ENCODE measurements at places on chromosomes 13 and 19.

GRCh38 chr13:108575430-108575829, 54.0 kb upstream of the MYO16 start:
- DNase-seq, result no peak

GRCh38 chr13:113804703-113805430, 45.8 kb downstream of the TMEM255B start:
- DNase-seq, result no peak

GRCh38 chr13:20497006-20497775, 28.5 kb downstream of the CRYL1 start:
- DNase-seq, result no peak

- DNase-seq, result no peak
These were observed 63.8 kb downstream of the SCEL start for GRCh38 chr13:77599351-77599750.

DNA sequence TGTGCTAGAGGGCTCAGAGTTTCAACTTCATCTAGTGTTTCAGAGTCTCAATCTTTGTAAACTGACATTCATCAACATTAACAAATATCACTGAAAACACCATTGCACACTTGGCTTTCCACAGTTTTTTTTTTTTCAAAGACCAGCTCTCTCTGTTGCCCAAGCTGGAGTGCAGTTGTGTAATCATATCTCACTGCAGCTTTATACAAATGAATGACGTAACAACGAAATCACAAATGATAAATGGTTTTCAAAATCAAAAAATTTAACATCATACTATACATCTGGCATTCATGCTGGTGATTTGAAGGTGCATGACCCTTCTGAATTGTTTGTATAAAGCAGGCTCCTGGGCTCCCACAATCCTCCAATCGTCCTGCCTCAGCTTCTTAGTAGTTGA, 248.0 kb upstream of the TMTC4 start:
- no peak for DNase-seq

DNA sequence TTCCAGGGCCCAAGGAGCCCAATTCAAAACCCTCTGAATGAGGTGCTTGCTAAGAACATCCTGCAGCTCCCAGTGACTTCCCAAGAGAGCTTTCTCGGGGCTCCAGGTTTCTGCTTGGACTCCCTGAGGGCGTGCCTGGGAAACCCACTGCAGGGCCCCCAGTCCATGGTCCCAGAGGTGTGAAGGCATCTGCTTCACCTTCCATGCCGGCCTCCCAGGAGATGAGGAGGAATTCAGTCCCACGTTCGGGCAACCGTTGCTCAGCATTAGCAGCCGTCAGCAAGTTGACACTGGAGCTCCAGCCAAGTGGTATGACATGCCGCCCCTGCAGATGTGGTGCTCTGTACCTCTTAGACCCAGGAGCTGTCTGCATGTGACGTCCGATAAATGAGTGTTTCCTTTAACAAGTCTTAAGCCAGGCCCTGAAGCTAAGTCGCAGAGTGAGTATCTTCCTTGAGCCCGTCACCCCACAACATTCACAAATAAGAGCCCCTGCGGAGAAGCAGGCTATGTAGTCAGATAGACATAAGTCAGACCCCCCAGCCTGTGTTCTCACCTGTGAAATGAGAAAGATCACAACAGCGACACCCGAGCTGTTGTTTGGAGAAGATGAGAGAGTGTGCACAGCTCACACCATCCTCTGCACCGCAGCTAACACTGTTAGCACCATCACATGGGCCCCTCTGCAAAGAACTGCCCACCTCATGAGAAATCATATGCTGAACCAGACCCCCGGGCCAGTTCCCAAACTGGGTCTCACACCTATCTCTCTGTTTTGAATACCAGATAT, 150.3 kb downstream of the KATNAL1 start:
- DNase-seq, result no peak

DNA sequence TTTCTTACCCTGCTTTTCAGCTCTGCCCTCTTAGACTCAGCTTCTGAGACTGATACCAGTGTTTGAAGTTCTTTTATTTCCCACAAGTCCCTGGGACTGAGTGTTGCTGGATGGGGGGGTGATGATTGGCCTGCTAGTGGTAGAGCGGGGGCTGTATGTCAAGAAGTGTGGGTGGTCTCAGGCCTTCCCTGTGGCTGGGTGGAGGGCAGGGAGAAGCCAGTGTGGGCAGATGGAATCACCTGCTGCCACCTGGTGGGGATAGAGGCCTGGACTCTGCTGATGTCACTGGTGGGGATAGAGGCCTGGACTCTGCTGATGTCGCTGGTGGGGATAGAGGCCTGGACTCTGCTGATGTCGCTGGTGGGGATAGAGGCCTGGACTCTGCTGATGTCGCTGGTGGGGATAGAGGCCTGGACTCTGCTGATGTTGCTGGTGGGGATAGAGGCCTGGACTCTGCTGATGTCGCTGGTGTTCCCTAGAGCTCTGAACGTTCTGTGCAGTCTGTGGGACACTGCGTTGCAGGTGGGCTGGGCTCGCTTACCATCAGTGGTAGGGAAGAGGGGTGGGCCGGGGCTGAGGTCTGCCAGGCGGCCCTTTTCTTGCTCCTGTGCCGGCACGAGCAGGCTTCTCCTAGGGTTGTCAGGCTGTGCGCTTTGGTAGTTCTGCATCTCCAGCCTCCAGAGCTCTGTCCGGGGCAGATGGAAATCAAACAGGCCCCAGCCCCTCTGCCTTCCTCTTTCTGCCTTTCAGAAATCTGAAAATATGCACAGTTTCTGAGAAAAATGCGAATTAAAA, 101.3 kb downstream of the ARHGEF7 start:
- DNase-seq, result no peak
